Iris pigment epithelial cell (primary cell): ENCODE measurements at places on chromosomes 16 and 17.

DNA sequence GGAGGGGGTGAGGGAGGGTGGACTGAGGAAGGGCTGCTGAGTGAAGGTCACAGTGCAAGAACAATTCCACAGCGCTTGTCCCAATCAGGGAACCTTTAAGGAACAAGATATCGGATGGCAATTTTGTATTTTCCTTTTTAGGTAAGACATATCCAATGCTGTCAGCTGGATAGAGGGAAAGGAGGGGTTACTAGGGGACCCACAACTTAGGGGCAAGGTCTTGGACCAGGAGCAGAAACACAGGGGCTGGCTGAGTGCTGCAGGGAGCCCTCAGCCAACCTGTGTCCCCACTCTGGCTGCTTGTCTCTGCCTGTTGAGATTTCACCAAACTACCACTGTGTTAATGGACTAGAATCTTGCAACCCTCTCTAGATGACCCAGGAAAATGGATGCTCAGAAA is 47.6 kb downstream of the AKAP1 start:
- no peak for DNase-seq

- no peak for DNase-seq
Observed at GRCh38 chr17:41664587-41665565, 23.8 kb upstream of the EIF1 start.

DNA sequence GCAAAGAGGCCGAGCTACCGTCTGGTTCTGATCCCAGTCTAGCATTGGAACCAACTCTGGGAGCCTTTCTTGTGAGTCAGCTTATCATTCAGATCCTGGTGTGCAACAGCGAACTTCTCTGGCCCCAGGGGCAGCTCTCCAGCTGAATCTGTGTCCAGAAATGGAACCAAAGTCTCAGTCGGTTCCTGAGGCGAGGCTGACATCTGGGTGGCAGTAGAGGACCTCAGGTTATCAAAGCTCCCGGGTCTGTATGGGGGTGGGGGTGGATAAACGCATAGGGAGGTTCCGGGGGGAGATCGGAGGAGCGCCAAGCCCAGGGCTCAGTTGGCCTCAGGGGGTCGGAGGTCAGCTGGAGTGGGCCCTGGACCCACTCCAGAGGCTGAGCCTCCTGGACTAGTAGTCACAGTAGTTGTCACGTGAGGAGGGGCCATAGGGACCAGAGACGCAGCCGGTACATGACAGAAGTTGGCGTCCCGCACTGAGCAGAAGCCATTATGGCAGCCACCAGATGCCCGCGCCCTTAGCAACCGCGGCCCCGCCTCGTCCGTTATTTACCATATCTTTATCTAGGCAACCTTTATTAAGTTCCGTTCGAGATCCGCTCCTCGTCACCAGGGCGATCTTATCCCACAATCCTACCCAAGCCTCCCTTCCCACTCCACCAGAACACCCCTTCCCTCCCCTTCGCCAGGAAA is 12.9 kb downstream of the RDM1 start:
- no peak for DNase-seq

DNA sequence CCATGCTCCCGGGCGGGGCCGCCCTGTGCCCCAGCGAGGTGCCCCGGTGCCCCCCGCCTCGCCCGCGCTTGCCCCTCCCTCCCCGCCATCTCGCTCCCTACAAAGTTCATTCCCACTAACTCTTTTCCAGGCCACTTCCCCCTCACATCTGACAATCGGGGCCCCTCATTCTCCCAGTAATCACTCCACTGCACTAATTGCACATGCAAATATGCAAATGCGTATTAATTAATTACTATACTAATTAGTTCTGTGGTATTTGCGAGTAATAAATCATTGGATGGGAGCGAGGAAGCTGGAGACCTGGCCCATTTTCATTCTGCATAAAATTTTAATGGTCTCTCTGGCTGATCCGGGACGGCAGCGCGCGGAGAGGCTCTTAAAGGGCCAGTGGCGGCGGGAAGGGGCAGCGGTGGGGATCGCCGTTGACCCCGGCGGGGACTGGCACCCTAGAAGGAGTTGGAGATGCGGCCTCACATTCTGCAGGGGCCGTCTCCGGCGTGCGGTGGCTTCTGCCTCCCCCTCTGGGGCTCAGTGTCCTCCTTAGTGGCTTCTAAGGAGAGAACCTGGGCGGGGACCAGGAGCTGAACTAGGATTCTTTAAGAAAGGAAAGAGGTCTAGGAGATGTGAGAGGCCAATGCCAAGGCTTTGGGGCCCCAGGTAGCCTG is 8.4 kb upstream of the PPP1R1B start:
- DNase-seq: no peak

- DNase-seq: peak; percentile 92
Observed at GRCh38 chr17:15351925-15352324, 10.5 kb upstream of the TEKT3 start.

DNA sequence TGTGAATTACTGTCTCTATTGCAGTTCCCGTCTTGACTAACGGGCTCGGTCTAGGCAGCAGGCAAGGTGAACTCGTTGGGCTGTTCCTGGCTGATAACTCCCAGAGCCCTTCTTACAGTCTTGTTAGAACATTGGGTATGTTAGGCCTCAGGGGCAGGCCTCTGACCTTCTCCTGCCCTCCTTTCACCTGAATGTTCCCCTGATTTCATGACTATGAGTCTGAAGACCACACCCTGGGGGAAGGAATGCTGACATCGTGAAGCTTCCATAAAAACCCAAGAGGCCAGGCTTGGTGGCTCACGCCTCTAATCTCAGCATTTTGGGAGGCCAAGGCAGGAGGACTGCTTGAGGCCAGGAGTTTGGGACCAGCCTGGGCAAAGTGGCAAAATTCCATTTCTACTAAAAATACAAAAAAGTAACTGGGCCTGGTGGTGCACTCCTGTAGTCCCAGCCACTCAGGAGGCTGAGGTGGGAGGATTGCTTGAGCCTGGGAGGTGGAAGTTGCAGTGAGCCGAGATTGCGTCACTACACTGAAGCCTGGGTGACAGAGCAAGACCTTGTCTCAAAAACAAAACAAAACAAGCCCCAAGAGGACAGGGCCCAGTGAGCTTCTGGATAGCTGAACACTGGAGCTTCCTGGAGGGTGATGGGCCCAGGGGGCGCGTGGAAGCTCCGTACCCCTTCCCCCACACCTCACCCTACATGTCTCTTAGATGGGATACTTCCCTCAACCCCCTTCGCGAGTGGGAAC is 47.8 kb upstream of the FBXO47 start:
- DNase-seq: no peak

GRCh38 chr16:89615596-89616090 is 2.2 kb downstream of the DPEP1 start:
- DNase-seq: no peak

DNA sequence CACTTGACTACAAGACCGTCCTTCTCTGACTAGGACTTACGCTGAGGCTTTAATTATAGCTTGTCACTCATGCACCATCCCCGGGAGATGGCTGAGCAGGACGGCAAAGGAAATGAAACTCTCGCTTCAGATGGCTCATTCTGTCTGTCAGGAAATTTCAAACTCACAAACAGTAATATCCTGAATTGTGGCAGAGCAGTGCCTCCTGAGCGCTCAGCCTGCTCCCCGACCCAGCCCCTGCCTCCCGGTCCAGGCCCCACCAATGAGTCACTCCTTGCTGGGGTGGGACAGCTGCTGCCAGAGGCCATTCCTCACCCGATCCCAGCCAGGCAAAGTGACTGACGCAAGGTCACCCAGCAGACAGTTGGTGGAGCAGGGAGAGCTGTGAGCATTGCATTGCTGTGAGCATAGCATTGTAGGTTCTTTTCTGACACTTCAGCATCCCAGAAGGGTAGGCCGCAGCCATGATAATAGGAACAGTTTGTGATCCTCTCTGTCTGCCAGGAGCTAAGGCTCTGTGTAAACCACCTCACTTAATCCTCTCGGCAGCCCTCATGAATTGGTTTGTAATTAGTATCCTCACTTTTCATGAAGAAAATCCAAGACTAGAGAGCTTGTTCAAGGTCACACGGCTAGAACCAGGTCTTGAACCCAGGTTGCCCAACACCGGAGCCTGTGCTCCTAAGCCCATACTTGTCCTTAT is 20.9 kb downstream of the CCDC182 start:
- DNase-seq: peak; percentile 12

GRCh38 chr17:38892620-38893019 is 22.8 kb downstream of the LASP1 start:
- DNase-seq: no peak

GRCh38 chr17:41307647-41308046 is 1.5 kb downstream of the KRTAP16-1 start:
- peak; percentile 23 for DNase-seq

DNA sequence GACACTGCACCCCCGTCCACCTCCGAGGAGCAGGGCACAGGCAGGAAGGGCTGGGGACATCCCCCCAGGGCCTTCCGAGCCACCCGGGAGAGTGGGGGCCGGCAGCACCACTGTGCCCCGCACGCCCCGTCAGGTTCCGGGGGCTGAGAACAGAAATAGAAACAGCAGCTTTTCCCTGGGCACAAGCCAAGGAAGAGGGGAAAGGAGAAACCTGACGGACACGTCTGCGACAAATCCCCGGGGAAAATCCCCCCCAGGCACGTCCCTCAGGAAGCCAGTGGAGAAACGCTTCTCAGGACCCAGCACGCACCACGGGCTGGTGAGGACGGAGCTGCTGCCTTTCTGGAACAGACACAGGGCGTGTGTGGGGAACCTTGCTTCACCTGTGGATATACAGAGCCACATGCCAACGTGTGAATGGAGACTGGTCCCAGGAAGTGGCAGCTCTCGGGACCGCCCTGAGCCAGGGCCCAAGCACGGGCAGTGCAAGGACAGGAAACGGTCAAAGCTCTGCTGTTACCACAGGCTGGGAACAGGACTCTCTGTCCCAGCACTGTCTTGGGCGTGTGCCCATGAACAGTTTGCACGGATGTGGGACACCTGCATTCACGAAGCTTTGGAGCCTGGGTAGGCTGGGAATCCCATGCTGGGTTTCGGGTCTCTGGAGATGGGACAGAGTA is 1.2 kb upstream of the TMEM204 start:
- DNase-seq: peak; percentile 35

DNA sequence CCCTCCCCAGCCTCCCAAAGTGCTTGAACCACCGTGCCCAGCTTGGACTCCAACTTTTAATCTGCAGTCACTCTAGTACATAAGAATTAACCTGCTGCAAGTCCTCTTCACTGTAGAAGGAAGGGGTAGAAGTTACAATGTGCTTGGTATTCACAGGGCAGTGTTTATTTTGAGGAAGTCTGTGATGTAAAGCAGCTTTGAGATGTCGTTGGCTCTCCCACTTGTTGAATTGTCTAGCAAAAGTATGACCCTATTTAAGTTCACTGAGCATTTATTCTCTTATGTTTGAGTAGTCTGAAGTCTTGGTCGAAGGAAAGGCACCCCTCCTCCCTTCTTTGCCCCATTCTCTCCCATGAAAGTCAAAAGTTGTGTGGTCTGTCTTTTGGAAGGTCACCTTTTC is 28.2 kb downstream of the SF3B3 start:
- peak; percentile 14 for DNase-seq

DNA sequence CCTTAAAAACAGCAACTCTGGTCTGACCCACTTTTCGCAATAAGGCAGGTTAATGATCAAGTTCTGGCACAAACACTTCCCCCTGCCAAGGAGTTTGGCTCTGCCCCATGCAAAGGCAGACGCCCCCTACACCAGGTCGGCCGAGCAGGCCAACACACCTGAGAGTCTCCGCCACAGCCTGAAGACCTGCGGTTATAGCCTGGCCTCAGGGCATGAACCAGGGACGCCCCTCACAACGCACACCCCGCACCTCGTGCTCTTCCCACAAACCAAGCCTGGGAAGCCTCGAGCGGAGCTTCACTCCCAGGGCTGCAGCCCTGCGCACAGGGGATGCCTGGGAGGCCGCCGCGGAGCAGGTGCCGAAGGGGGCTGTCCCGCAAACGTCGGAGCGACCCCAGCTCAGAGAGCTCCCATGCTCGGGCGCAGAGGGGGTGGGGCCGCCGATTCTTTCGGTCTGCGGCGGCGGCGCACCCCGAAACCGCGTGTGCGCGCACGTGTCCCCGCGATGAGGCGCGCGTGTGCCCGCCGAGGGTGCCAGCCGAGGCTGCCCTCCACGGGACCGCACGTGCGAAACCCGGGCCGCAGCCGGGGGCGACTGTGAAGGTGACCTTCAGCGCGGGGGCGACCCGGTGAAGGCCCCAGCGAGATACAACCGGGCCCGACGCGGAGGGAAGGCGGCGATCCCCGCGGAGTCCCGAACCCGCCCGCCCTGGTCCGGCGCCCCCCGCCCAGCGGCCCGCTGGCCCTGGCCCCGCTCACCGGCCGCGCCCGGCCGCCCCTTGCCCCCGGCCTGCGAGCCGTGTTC is 559 bp downstream of the CLUH start:
- no peak for DNase-seq

GRCh38 chr17:55265311-55266021 is 706 bp downstream of the HLF start:
- DNase-seq: no peak

- DNase-seq: no peak
Observed at GRCh38 chr17:39166437-39167335, 725 bp upstream of the ARL5C start.

GRCh38 chr16:69031877-69032301 is 73.6 kb upstream of the HAS3 start:
- peak; percentile 12 for DNase-seq

GRCh38 chr16:69483611-69484010 is 59.2 kb downstream of the CYB5B start:
- no peak for DNase-seq

GRCh38 chr17:47830396-47831002 is 842 bp downstream of the MRPL10 start:
- no peak for DNase-seq

DNA sequence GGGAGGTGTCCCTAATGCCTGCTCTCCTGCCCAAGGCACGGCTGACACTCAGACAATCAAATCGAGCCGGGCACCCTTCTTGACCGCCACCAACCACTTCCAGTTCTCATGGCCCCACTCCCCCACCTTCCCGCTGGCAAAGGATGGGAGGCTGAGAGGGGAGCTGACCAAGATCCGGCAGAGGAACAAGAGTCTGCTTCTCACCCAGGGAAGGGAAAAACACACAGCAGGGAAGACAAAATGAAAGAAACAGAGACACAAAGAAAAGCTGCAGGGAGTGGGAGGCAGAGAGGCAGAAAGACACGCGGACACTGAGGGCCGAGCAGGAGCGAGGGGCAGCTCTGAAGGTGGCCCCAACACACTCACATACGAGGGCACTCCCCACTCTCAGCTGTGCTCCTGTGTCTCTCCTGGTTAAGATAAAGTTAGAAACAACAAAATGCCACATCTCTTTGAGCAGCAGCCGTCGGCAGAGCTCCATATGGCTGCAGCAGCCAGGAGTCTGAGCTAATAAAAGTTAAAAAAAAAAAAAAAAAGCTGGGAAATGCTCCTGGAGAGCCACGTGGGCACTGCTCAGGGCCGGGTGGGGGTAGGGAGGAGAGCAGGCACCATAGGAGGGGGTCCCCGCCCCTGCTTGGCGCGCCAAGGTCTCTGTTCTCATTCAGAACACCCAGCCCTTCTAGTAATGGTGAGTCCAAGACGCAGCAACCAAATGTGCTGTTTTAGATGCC is 7.4 kb downstream of the LRRC75A start:
- DNase-seq: no peak

- no peak for DNase-seq
Observed at GRCh38 chr16:5841974-5842373, 744.4 kb upstream of the EEF2KMT start.
